ENCODE measurements at places on chromosomes 7 and 10.

DNA sequence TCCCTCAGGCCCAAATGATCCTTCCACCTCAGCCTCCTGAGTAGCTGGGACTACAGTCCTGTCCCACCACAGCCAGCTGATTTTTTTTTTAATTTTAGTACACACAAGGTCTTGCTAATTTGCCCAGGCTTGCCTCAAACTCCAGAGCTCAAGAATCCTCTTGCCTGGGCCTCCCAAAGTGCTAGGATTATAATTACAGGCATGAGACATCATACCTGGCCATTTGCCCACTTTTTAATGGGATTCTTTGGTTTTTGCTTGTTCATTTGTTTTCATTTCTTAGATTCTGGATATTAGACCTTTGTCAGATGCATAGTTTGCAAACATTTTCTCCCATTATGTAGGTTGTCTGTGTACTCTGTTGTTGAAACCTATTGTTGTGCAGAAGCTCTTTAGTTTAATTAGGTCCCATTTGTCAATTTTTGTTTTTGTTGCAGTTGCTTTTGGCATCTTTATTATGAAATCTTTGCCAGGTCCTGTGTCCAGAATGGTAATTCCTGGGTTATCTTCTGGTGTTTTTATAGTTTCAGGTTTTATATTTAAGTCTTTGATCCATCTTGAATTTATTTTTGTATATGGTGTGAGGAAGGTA is 95.2 kb downstream of the GLCCI1 start:
- H3K27me3 ChIP-seq: no peaks in the 10 kb centered on the region
- no peak for DNase-seq
- H3K27ac ChIP-seq: no peak overlapping the region

DNA sequence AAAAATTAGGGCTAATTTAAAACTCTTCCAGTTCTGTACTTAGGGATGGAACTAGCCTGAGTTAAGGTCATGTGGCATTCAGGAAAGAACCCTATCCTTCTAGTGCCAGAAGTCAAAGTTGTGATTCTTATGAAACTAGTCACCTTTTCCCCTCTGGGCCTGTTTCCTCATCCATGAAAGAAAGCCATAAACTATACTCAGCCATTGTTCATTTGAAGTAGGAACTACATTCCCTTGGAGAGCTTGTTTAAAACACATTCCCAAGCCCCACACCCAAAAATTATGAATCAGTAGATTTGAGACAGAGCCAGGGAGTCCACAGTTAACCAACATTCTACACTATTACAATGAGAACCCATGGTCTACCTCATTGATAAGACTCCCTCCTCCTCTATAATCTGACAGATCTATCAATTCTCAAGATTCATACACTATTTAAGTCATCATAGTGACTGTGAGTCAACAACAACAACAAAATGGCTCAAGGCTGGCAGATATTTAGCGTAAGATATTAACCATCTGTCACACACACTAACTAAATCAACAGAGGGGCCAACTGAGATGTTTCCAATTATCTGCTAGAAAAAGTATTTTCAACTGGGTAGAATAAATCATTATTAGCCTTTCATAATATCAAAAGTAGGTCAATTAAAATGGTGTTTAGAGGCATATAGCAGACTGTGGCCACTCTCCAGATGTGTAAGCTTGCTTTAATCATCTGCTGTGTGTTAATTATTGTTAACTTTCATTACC is 102.3 kb downstream of the SLC25A13 start:
- no peak for DNase-seq
- no peaks in the 10 kb centered on the region for H3K27me3 ChIP-seq
- H3K4me3 ChIP-seq: no peak overlapping the region
- no peak overlapping the region for H3K27ac ChIP-seq
- no peaks in the 10 kb centered on the region for H3K4me1 ChIP-seq
- H3K36me3 ChIP-seq: no peaks in the 10 kb centered on the region

DNA sequence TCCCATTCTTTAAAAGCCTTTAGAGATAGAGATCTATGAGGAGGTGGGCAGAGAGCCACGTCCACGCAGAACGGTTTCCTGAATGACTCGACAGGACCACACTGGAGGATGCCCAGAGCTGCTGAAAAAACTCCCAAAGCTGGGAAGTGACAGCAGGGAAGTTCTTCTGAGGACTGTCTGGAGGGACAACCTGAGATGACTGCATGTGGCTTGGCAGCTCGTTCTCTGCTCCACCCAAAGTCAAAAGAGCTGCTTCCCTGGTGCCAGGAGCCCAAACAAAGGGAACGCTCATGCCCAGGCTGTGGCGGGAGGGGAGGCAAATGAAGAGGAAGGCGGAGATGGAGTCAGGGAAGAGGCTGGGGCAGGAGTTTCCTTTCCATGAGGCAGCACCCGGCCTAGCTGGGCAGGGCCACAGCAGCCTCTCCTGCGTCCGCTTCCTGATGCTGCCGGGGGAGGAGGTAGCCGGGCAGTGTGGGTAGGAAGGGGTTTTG is 95.4 kb downstream of the CCDC3 start:
- no peaks in the 10 kb centered on the region for H3K4me1 ChIP-seq
- no peak overlapping the region for H3K27ac ChIP-seq
- no peak overlapping the region for H3K4me3 ChIP-seq
- peaks cover 4% of the 10 kb centered on the region for H3K27me3 ChIP-seq
- no peak for DNase-seq

DNA sequence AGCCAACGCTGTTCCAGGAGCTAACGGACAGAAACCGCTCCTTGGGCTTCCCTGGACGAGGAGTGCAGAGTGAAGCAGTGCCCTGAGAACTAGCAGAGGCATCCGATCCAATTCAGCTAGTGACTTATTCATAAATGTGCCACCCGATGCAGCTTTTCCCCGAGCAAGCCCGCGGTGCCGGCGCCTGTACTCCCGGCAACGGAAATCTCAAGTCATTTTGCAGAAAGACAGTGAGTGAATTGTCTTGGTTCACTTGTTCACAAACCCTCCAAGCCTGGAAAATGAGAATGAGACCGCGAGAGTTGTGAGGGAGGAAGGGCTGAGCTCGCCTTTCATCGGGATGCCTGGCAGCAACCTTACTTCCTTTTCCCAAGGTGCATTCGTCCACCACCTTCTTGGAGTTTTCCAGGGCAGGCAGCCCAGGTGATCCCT is 87.5 kb downstream of the COBL start:
- no peaks in the 10 kb centered on the region for H3K36me3 ChIP-seq
- no peak for DNase-seq
- no peak overlapping the region for H3K4me3 ChIP-seq
- H3K4me1 ChIP-seq: no peaks in the 10 kb centered on the region

DNA sequence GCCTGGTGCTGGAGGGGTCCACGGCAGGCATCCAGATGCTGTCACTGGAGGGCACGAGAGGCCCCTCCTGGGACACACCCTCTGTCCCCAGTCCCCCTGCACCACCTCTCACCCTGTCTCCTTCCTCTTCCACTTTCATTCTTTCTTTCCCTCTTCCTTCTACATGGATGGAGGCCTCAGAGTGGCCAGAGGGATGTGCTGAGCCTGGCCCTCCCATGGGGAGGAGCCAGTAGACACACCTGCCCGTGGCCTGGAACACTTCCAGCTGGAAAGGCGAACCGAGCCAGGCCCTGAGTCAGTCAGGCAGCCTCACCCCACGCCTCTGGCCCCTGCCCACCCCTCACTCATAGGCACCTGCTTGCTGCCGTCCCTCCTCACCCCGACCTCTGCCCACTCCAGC is 55.9 kb upstream of the MXI1 start:
- no peak overlapping the region for H3K4me3 ChIP-seq
- no peak for DNase-seq
- H3K27me3 ChIP-seq: peaks cover 76% of the 10 kb centered on the region
- no peak overlapping the region for H3K27ac ChIP-seq
- H3K4me1 ChIP-seq: peaks cover 31% of the 10 kb centered on the region
- H3K36me3 ChIP-seq: no peaks in the 10 kb centered on the region

GRCh38 chr10:71462062-71462935 is 65.6 kb downstream of the CDH23 start:
- no peak overlapping the region for H3K27ac ChIP-seq
- H3K4me1 ChIP-seq: no peaks in the 10 kb centered on the region
- no peaks in the 10 kb centered on the region for H3K36me3 ChIP-seq
- no peaks in the 10 kb centered on the region for H3K27me3 ChIP-seq
- DNase-seq: no peak
- H3K4me3 ChIP-seq: no peak overlapping the region

- no peak for DNase-seq
- no peaks in the 10 kb centered on the region for H3K27me3 ChIP-seq
- H3K4me1 ChIP-seq: no peaks in the 10 kb centered on the region
- no peak overlapping the region for H3K27ac ChIP-seq
- H3K36me3 ChIP-seq: no peaks in the 10 kb centered on the region
Measured at GRCh38 chr7:18572154-18572553, 76.6 kb downstream of the HDAC9 start.

GRCh38 chr7:24169077-24169624 is 114.8 kb upstream of the NPY start:
- H3K27me3 ChIP-seq: no peaks in the 10 kb centered on the region
- no peak overlapping the region for H3K27ac ChIP-seq
- no peak for DNase-seq
- H3K36me3 ChIP-seq: no peaks in the 10 kb centered on the region

GRCh38 chr7:12139416-12139815 is 71.7 kb upstream of the TMEM106B start:
- H3K4me1 ChIP-seq: no peaks in the 10 kb centered on the region
- no peak overlapping the region for H3K4me3 ChIP-seq
- no peak overlapping the region for H3K27ac ChIP-seq
- H3K36me3 ChIP-seq: no peaks in the 10 kb centered on the region

DNA sequence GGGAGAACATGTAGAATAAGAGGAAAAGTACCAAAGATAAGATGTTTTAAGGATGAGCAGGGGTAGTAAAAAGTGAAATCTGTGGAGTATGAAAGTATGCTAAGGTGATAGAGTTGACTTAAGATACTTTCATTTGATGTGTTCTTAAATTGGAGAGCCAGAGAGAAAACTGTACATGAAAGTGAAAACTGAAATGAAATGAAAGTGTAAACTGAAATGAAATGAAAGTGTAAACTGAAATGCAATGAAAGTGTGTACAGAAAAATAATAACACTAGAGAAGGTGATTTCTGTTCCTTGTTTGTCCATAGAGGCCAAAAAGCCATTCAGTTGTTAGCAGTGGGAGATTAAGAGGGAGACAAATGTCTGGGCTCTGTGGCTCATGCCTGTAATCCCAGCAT is 17.5 kb downstream of the AHR start:
- no peaks in the 10 kb centered on the region for H3K27me3 ChIP-seq
- H3K27ac ChIP-seq: no peak overlapping the region
- no peak for DNase-seq
- peaks cover 8% of the 10 kb centered on the region for H3K4me1 ChIP-seq
- no peak overlapping the region for H3K4me3 ChIP-seq

DNA sequence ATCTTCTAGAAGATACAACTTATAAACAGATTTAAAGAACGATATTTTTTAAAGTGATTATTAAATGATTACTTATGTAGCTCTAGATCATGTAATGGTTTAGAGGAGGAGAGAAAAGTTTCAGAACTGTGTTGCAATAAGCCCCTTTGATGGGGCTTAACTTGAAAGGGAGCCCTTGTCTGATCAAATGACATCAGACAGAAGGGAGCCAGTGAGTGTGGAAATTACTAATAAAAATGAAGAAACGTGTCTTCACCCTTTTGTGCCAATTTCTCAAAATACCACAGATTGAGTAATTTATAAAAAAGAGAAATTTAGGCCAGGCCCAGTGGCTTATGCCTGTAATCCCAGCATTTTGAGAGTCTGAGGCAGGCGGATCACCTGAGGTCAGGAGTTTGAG is 318.2 kb downstream of the EXOC4 start:
- H3K27me3 ChIP-seq: no peaks in the 10 kb centered on the region
- no peak for DNase-seq
- H3K4me1 ChIP-seq: no peaks in the 10 kb centered on the region
- no peak overlapping the region for H3K27ac ChIP-seq
- H3K36me3 ChIP-seq: no peaks in the 10 kb centered on the region

DNA sequence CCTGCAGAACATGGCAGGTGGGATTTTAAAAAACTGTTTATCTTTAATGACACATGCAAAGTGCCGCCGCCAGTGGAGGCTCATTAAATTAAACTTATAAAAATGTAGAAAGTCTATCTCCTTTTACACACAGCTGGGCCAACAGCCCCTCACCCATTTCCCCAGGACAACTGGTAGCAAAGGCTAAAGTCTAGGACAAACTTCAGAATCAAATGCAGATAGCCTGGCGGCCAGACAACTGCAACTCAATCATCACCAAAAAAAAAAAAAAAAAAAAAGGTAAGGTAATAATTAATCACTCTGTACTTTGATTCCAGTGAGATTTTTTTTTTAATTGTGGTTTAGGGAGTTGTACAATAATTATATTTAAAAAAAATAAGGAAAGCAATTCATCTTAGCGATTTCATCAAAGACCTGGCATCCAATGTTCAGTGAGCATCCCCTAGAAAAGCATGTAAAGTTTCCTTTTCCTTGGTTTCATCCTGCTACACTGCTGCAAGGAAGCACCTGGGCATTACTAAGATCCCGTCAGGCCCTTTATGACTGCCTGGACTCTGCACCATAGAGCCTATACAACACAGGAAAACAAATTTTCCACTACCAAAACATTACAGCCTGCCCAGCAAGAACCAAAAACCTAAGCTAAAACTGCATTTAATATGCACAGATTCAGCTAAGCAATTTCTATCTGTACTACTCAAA is 98.5 kb downstream of the GRB10 start:
- H3K27ac ChIP-seq: no peak overlapping the region
- no peak for DNase-seq
- H3K4me1 ChIP-seq: peaks cover 4% of the 10 kb centered on the region
- H3K27me3 ChIP-seq: peaks cover 6% of the 10 kb centered on the region

DNA sequence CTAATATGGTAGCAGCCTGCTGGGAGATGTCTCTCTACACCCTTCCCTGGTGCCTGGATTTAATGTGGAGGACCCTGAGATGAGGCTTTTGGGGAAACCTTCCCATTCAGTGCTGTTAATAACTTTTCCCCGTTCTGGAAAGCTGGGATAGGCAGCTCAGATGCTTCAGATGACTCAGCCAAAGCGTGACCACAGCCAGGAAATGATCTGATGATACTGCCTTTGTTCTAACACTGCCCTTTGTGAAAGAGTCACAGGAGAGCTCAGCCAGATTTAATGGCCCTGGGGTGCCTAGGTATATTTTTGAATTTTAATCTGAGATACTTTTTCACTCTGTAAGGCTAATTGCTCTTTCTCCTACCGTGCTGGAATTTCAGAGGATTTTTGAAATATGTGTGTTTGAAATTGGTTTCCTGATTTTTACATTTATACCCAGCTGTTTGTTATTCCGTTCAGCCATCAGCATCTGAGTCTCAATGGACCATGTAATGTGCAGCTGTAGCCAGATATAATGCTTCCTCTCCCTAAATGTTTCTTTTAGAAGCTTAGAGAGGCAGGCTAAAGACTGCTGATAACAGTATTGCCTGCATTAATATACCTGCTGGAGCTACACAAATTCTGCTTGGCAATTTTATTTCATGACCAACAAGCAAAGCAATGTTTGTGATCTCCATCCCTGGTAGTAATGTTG is 17.8 kb downstream of the CELF2 start:
- H3K36me3 ChIP-seq: no peaks in the 10 kb centered on the region
- H3K27me3 ChIP-seq: peaks cover 19% of the 10 kb centered on the region
- DNase-seq: no peak
- H3K4me3 ChIP-seq: no peak overlapping the region
- peaks cover 7% of the 10 kb centered on the region for H3K4me1 ChIP-seq

Measured in activated CD8-positive, alpha-beta T cell treated with anti-CD3 and anti-CD28 coated beads, Interleukin-2, amount 10 ng/mL, durations not matched to agents 7 days and 5 days (primary cell).